CD4-positive, alpha-beta T cell treated with Interleukin-21 for 1 hour (primary cell): ENCODE measurements at places on chromosomes 13 and 19.
A peak's percentile ranks its signal among the peaks of the same experiment; 100 is the strongest.

DNA sequence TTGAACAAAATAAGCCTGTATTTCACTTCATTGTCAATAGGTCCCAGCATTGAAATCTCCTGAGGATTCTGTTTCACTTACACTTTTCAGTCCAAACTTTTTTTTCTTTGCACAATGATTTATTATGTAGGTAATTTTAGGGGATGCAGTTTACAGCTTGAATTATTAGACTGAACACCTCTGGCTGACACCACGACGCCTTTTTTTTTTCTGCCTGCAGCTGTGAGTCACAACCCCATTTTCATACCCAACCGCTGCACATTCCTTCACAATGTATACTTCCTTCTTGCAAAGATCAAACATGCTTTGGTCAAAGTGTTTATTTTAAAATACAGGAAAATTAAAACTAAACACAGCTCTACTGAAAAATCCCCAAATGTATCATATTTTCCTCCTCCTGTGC lies 11.4 kb downstream of the ZIC2 start:
- no peak for DNase-seq

- no peak for DNase-seq
These were observed 20.6 kb downstream of the UBE2L5 start for GRCh38 chr13:30442926-30443325.

DNA sequence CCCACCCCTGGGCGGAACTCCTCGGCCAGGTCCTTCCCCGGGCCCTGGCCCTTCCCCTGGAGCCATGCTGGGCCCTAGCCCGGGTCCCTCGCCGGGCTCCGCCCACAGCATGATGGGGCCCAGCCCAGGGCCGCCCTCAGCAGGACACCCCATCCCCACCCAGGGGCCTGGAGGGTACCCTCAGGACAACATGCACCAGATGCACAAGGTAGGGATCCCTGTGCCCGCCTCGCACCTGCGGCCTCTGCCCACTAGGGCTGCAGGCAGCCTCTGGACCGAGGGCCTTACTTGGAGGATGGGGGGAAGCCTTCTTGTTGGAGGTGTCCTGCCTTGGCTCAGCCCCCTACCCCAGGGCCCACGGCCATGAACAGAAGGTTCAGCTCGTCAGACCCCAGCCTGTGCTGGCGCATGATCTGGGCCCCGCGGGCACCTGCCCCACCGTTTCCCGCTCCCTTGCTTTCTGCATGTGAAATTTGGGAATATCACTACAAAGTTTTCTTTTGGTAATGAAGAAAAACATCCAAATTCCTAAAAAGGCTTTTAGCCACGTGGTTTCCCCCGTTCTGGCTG lies 23.4 kb downstream of the SMARCA4 start:
- no peak for DNase-seq

DNA sequence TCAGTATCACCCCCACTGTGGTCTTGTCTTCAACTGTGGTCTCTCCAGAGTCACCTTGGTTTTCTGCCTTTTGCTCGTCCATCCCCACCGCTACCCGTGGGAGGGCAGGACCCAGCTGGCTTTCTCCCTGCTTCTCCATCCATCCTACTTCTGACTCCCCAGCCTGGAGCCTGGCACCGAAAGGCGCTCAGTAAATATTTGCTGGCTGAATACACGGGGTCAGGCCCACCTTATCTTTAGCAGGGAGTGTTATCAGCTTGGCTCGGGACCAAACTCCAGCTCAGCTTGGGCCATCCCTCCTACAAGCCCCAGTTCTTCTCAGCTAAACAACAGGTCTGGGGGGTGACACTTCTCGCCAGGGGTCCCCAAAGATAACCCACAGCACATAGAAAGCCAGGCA lies 62.0 kb upstream of the KLF2 start:
- no peak for DNase-seq

DNA sequence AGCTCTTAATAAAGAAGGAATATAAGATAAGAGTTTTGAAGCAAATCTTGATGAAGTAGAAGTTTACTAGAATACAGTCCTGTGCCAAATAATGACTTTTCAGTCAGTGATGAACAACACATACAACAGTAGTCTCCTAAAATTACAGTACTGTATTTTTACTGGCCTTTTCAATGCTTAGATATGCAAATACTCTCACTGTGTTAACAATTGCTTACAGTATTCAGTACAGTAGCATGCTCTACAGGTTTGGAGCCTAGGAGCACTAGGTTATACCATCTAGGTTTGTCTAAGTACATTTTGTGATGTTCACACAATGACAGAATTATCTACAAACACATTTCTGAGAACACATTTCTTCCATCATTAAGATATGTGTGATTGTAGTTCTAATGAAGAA lies 316.7 kb upstream of the KLHL1 start:
- DNase-seq = no peak

DNA sequence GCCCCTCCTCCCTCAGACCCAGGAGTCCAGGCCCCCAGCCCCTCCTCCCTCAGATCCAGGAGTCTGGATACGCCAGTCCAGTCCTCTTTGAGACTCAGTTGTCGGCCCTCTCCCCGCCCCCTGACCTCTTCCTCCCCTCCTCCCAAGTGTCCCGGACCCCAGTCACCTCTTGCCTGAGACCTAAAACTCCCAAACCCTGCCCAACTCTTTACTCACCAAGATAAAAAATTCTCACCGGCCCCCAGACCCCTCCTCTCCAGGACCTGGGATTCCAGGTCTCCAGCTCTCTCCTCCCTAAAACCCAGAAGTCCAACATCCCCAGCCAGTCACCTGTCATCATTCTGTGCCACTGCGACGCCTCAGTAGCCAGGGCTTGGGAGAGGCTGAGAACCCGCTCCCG lies 1.4 kb upstream of the HSD17B14 start:
- no peak for DNase-seq

DNA sequence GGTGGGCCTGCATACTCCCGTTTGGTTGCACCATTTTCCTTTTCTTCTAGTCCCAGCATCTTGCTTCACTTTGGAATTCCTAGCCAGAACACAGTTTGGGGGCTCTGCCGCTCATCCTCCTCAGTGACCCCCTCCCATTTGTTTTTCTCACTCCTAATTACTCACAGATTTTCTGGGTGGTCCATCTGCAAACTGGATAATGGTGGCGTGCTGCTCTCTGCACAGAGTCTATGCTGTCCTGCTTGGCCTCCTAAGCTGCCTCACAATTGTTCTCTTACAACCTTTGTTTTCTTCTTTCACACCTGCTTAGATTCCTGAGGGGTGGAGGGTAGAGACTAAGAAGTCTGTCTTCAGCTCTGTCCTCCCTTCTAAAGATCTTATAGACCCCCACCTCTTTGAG lies 80.8 kb downstream of the SHISA2 start:
- no peak for DNase-seq

DNA sequence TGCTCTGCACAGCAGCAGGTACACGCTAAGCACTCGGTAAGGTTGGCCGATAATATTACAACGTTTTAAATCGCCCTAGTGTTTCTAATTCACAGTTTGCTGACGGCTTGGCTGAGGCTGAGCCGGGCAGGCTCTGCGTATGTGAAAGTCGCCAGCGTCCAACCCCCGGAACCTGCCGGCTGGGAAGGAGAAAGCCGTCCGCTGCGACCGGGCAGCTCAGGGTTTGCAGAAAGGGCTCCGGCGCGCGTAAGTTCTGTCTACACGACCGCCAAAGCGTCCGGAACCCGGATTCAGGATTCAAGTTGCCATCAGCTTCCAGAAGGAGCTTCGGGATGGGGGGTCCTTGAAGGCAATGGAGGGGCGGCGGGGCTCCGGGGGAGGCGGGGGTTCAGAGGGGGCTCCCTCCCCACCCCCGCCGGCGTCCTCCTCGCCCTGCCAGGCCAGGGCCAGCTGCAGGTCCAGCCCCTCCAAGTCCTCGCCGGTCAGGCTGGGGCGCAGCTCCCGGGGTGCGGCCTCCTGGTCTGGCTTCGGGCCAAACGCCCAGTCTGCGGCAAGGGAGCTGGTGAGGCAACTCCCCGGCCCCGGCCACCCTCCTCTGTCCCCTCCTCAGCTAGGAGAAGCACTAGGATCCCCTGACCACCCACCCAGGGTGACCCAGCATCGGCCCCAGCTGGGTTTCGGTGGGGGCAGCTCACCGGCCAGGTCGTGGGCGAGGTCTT lies 575 bp downstream of the SMIM44 start:
- no peak for DNase-seq

- no peak for DNase-seq
These were observed 9.3 kb downstream of the RPS9 start for GRCh38 chr19:54209811-54210494.

GRCh38 chr19:1064661-1065605 lies 2.0 kb upstream of the ARHGAP45 start:
- DNase-seq = peak; percentile 75

GRCh38 chr19:37941782-37942515 lies 34.9 kb downstream of the SIPA1L3 start:
- DNase-seq = no peak

DNA sequence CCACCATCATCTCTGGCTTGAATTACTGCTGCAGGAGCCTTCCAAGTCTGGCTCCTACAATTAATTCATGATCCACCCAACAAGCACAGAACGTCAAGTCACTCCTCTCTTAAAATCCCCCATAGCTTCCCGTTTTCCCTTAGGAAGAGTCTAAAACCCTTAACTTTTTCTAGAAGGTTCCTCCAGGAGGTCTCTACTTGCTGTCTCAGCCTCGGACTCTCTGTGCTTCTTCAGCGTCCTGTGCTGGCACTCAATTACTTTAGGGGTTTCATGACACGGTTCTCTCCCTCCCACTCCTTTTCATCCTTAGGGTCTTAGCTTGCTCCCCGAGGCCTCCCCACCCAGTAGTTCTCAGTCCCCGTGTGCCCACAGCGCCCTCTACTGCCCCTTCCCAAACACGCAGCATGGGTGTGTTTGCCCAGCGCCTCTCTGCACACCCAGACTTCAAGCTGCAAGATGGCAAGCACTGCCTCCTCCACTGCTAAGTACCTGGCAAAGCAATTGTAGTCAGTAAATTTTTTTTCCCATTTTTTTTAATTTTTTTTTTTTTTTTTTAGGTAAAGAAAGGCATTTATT lies 25.8 kb upstream of the MAP3K10 start:
- peak; percentile 69 for DNase-seq

GRCh38 chr13:114097893-114098688 lies 34.3 kb downstream of the RASA3 start:
- DNase-seq = no peak

GRCh38 chr13:20188667-20189553 lies 3.8 kb downstream of the GJB2 start:
- DNase-seq = no peak

DNA sequence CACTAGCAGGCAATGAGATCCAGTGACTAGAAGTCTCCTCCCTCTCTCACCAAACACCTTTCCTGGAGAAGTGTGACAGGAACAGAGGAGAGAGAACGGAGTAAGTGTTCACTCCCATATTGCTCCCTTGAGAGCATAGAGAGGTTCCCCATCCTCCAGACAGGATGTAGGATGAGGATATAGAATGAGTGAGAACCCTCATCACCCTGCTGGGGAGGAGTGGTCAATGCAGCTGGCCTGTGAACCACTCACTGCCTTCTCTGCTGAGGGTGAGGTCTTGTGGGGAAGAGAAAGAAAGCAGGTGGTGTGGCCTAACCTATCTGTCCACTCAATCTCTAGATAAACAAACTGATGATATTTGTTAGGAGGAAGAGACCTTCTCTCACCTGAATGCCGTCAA lies 386.6 kb downstream of the PCDH20 start:
- DNase-seq = no peak

DNA sequence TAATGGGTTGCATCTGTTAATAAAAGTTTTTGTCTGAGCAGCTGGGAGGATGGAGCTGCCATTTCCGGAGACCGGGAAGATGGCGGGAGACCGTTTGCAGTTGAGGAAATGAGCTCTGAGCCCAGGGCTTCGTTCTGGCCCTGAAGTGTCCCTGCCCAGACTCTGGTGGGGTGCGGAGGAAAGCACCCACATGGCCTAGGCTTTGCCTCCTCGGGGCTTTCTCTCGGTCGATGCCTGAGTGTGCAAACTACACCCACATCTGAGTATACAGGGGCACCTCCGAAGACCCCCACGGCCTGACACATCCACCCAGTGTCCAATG lies 15.6 kb upstream of the NANOS3 start:
- no peak for DNase-seq

- DNase-seq = peak; percentile 39
These were observed 54.8 kb downstream of the GATAD2A start for GRCh38 chr19:19460258-19460731.
